Heart right ventricle (tissue), 16 donors: ENCODE measurements at places on chromosomes 13 and 19. TPM values are rescaled to one million over a fixed set of nuclear protein-coding genes. Genes with fewer than 3 reads are reported as not detected.

DNA sequence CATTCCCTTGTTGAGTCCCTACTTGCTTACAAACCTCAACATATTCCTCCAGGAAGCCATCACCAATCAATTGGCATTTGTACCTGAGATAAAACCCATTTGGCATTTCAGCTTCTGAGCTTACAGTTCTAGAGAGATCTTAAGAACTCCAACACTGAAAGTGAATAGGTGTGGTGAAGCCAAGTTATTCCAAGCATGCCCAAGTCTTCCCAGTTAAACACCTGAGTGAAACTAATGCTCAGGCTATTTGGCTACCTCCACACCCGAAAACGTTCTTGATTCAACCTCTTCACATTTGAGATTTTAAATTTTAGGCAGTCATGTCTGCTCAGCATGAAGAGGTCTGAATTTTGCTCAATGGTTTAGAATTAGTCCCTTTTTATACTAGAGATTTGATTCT, 2.5 kb upstream of the SCEL start:
- H3K4me3 ChIP-seq = no peak overlapping the region
- H3K36me3 ChIP-seq = no peaks in the 10 kb centered on the region
- no peaks in the 10 kb centered on the region for H3K4me1 ChIP-seq
- no peaks in the 10 kb centered on the region for H3K27me3 ChIP-seq
- no peak for DNase-seq
- H3K27ac ChIP-seq = no peak overlapping the region

DNA sequence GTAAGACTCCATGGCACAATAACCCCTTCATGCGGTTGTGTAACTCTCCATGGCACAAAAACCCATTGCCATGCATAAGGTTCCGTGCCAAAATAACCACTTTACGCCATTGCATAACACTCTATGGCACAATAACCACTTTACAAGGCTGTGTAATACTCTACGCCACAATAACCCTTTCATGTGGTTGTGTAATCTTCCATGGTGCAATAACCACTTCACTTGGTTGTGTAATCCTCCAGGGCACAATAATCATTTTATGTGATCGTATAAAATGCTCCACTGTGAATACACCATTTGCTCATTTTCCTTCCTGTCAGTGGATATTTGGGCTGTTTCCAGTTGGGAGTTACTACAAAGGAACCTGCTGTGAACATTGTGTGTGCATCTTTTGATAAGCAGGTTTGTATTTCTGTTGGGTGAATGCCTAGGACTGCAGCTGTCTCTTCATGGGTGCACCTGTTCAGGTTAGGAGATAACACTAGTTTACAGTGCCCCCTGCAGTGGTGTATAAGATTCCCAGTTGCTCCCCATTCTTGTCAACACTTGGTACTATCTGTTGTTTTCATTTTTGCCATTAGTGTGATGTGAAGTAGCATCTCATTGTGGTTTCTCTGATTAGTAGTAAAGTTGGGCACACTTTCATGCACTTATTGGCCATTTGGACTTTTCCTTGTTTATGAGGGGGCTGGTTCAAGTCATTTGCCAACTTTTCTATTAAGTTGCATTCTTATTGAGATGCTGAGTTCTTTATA, 21.1 kb upstream of the ZSCAN18 start:
- no peaks in the 10 kb centered on the region for H3K36me3 ChIP-seq
- no peaks in the 10 kb centered on the region for H3K4me1 ChIP-seq
- no peak overlapping the region for H3K27ac ChIP-seq
- no peak overlapping the region for H3K4me3 ChIP-seq
- DNase-seq = no peak

GRCh38 chr13:21934284-21934683, 263.4 kb downstream of the FGF9 start:
- H3K27me3 ChIP-seq = no peaks in the 10 kb centered on the region
- H3K27ac ChIP-seq = no peak overlapping the region
- no peaks in the 10 kb centered on the region for H3K36me3 ChIP-seq
- H3K4me1 ChIP-seq = no peaks in the 10 kb centered on the region

DNA sequence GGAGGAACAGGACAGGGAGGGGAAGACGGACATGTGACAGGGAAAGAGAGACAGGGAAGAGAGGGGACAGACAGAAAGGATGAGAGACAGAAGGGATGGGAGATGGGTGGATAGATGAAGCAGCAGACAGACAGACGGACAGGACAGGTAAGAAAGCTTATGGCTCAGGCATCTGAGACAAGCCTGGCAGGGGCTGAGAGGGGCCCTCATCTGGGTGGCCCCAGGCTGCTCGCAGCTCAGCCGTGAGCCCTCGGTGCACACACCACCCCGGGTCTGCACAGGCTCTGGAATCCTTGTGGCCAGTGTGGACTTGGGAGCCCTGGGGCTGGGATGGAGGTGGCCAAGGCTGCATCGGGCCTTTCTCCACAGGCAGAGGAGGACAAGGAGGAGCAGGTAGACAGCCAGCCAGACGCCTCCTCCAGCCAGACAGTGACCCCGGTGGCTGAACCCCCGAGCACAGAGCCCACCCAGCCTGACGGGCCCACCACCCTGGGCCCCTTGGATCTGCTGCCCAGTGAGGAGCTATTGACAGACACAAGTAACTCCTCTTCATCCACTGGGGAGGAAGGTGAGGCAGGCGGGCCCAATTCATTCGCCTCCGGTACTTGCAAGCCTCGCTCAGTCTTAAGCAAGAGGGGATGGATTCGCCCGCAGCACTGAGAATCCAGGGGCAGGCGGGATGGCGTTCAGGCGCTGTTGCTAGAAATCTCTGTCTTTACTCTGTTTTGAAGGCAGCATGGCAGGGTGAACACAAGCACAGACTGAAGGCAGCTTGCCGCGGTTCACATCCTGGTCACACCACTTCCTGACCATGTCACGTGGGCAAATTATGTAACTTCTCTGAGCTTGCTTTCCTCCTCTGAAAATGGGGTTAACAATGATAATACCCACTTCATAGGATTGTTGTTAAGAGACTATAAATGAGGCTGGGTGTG, 14.0 kb downstream of the GRAMD1A start:
- peaks cover 58% of the 10 kb centered on the region for H3K4me1 ChIP-seq
- H3K27me3 ChIP-seq = no peaks in the 10 kb centered on the region
- peaks cover 5% of the 10 kb centered on the region for H3K36me3 ChIP-seq
- no peak overlapping the region for H3K4me3 ChIP-seq
- DNase-seq = no peak

DNA sequence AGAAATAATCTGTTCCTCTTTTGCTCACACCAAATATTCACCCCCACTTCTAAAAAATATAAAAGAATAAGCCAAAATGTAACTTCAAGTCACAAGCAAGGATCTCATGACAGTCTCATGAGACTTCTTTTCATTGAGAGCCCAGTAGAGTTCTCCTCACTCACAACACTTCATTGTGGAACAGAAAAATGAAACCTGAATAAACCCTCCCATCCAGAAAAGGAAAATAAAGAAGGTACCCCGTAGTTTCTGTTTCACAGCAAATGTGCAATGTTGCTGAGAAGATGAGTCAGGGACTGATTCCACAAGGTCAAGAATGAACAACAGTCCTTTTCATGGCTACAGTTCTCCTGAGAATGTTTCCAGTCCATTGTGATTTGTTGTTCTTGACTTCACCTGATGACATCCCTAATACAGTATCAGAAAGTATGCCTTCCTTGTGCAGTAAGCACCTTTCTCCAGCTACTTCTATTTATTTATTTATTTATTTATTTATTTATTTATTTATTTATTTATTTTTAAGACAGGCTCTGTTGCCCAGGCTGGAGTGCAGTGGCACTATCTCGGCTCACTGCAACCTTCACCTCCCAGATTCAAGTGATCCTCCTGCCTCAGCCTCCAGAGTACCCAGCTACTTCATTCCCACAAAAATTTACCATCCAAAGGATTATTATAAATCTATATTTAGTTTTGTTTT, 6.4 kb upstream of the ZNF841 start:
- H3K4me1 ChIP-seq = no peaks in the 10 kb centered on the region
- DNase-seq = no peak
- H3K27ac ChIP-seq = no peak overlapping the region
- no peaks in the 10 kb centered on the region for H3K36me3 ChIP-seq

DNA sequence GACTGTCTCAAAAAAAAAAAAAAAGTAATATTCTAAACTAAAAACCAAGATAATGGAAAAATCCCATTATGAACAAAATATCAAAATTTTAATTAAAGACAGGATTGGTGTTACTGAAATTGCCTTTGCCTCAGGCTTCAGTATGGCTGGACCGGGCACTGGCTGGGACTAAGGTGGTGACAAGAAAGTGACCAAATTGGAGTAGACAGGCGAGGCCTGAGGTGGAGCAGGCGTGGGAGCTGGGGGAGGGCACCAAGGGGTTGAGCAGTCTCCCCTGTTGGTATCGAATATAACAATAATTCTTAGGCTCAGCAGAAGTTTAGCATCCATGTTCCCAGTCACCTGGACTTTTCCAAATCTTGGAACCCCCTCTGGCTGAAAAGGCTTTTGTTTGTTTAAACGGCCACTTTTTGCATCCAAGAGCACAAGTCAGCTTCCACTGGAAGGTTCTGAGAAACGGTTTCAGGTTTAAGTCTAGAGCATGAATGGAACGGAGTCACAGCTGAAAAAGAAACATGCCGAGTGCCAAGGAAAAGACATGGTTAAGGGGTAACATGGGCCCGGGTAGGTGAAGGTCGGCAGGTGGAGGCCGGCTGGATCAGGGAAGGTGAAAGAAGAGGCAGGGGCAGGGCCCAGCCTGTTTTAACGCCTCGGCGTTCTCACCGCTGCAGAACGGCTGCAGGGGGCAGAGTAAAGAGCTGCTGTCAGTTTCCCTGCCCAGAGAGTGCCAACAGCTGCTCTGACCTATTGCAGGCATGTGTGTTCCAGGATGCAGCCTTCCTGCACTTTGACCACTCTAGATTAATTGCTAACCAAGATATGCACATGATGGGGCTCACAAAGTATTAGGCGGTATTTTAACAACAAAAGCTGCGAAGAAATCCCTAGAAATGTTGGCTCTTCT, 104.4 kb downstream of the TM9SF2 start:
- H3K27ac ChIP-seq = peak overlapping the region; percentile 85
- no peaks in the 10 kb centered on the region for H3K4me1 ChIP-seq
- no peaks in the 10 kb centered on the region for H3K27me3 ChIP-seq
- no peaks in the 10 kb centered on the region for H3K36me3 ChIP-seq

- no peak overlapping the region for H3K27ac ChIP-seq
- no peaks in the 10 kb centered on the region for H3K27me3 ChIP-seq
Observed at GRCh38 chr13:101596803-101597202, 144.3 kb downstream of the ITGBL1 start.

- H3K27ac ChIP-seq = no peak overlapping the region
- no peak overlapping the region for H3K4me3 ChIP-seq
- DNase-seq = no peak
- peaks cover 22% of the 10 kb centered on the region for H3K4me1 ChIP-seq
- peaks cover 41% of the 10 kb centered on the region for H3K27me3 ChIP-seq
- peaks cover 4% of the 10 kb centered on the region for H3K36me3 ChIP-seq
Observed at GRCh38 chr19:46019270-46019669, 3.6 kb downstream of the PGLYRP1 start.

- H3K4me3 ChIP-seq = no peak overlapping the region
- H3K4me1 ChIP-seq = peaks cover 8% of the 10 kb centered on the region
- DNase-seq = no peak
- H3K27ac ChIP-seq = no peak overlapping the region
- H3K27me3 ChIP-seq = no peaks in the 10 kb centered on the region
Observed at GRCh38 chr19:7983995-7984837, 21.2 kb downstream of the ELAVL1 start.

DNA sequence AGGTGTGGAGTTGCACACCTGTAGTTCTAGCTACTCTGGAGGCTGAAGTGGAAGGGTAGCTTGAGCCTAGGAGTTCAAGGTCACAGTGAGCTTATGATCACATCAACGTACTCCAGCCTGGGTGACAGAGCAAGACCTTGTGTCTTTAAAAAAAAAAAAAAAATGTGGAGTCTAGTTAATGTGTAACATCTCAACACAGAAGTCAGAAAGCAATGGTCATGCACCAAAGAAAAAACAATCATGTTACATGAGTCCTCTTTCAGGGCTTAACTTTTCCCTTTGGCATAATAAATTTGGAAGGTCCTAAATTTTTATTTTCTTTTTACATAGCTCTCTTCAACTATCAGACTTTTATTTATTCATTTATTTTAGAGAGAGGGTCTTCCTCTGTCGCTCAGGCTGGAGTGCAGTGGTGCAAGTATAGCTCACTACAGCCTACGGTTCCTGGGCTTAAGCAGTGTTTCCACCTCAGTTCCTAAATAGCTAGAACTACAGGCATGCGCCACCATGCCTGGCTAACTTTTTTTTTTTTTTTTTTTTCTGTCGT, 22.3 kb downstream of the SETDB2 start:
- no peaks in the 10 kb centered on the region for H3K4me1 ChIP-seq
- peaks cover 100% of the 10 kb centered on the region for H3K36me3 ChIP-seq
- DNase-seq = no peak
- H3K27ac ChIP-seq = no peak overlapping the region
- H3K4me3 ChIP-seq = no peak overlapping the region
- no peaks in the 10 kb centered on the region for H3K27me3 ChIP-seq

DNA sequence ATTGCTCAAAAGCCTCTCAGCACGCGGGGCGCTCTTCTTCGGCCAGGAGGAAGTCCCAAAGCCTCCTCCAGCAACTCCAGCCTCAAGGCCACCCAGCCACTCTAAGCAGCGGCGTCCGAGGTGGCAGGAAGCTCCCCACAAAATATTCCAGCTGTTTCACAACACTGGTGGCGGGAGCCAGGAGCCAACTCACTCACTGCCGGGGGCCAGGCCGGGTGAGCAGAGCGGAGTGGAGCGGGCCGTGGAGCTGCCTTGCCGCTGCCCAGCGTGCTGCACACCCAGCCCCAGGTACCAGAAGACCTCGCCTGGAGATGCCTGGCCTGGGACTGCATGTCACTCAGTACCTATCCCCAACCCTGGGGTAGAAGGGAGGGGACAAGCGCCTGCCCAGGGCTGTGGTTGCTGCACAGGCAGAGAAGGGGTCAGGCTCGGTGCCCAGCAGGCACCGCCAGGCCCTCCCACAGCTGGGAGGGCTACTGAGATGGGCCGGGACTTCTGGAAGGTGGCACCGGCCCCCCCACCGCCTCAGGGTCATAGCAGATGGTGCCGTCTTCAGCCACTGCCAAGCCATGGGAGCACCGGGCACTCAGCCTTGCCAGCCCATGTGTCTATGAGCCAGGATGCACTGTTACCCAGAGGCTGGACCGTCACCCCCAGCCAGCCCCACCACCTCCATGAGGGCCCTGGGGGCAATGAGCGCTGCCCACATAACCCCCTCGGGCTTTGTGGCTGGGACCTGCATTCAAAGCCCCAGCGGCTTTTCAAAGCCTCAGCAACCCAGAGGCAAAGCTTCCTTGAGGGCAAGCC, 59.2 kb downstream of the MLLT1 start:
- H3K27ac ChIP-seq = peak overlapping the region; percentile 65
- no peak for DNase-seq
- no peaks in the 10 kb centered on the region for H3K27me3 ChIP-seq
- H3K36me3 ChIP-seq = no peaks in the 10 kb centered on the region
- H3K4me1 ChIP-seq = peaks cover 49% of the 10 kb centered on the region
- no peak overlapping the region for H3K4me3 ChIP-seq

The ENOX1 gene
- total RNA-seq = 3.1 TPM

The GRIN2D gene
- total RNA-seq = 0.30 TPM

The BRCA2 gene
- 1.3 TPM for total RNA-seq

The C19orf38 gene
- 1.3 TPM for total RNA-seq

The SIGLEC5 gene
- total RNA-seq = not detected

The ZNF571 gene
- total RNA-seq = 2.1 TPM

The NLRP12 gene
- 0.11 TPM for total RNA-seq

The PTGIR gene
- 1.5 TPM for total RNA-seq

The CRX gene
- total RNA-seq = not detected

The PALM gene
- total RNA-seq = 16.7 TPM
